Effector memory CD4-positive, alpha-beta T cell (primary cell): ENCODE measurements at places on chromosomes 1 and 21.
A peak's percentile ranks its signal among the peaks of the same experiment; 100 is the strongest.

- peaks cover 37% of the 10 kb centered on the region for H3K4me1 ChIP-seq
- H3K4me3 ChIP-seq = peak overlapping the region; percentile 14
- H3K27me3 ChIP-seq = no peaks in the 10 kb centered on the region
- H3K27ac ChIP-seq = no peak overlapping the region
- peak; percentile 20 for DNase-seq
- no peaks in the 10 kb centered on the region for H3K36me3 ChIP-seq
Measured at GRCh38 chr1:9413071-9413876, 120.6 kb downstream of the SPSB1 start.

- no peaks in the 10 kb centered on the region for H3K36me3 ChIP-seq
- H3K27me3 ChIP-seq = peaks cover 21% of the 10 kb centered on the region
Measured at GRCh38 chr21:45410151-45410864, 5.3 kb downstream of the COL18A1 start.

DNA sequence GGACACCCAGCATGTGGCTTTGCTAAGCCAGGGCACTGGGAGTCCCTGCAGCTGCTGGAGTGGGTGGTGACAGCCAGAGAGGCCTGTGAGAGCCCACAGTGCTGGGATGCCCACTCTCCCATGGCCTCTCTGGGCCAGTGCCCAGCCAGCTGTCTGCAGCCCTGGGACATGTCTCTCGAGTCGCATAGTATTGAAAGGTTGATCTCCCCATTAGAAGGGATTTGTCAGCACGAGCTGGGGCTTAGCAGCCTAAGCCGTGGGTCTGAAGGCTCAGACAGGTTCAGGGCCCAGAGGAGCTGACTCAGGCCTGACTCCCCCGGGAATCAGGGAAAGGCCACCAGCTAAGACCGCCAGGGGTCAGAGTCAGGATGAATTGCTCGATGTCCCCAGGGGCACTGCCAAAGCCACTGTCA is 53.5 kb downstream of the FOXD2 start:
- no peak overlapping the region for H3K4me3 ChIP-seq
- H3K27me3 ChIP-seq = no peaks in the 10 kb centered on the region
- H3K27ac ChIP-seq = no peak overlapping the region
- H3K36me3 ChIP-seq = no peaks in the 10 kb centered on the region
- DNase-seq = no peak
- no peaks in the 10 kb centered on the region for H3K4me1 ChIP-seq

- no peak for DNase-seq
- no peak overlapping the region for H3K27ac ChIP-seq
- H3K4me1 ChIP-seq = peaks cover 18% of the 10 kb centered on the region
- H3K4me3 ChIP-seq = peak overlapping the region; percentile 98
- H3K27me3 ChIP-seq = no peaks in the 10 kb centered on the region
Measured at GRCh38 chr1:16612332-16613172, 812 bp downstream of the NBPF1 start.

- no peak overlapping the region for H3K4me3 ChIP-seq
- no peaks in the 10 kb centered on the region for H3K27me3 ChIP-seq
- H3K36me3 ChIP-seq = no peaks in the 10 kb centered on the region
- no peak for DNase-seq
- no peaks in the 10 kb centered on the region for H3K4me1 ChIP-seq
- H3K27ac ChIP-seq = no peak overlapping the region
Measured at GRCh38 chr1:191595170-191595569, 563.1 kb upstream of the RGS18 start.

GRCh38 chr1:157868654-157869053 is 27.0 kb upstream of the CD5L start:
- DNase-seq = no peak
- no peak overlapping the region for H3K4me3 ChIP-seq
- H3K27ac ChIP-seq = no peak overlapping the region
- H3K4me1 ChIP-seq = no peaks in the 10 kb centered on the region

- no peaks in the 10 kb centered on the region for H3K27me3 ChIP-seq
- no peaks in the 10 kb centered on the region for H3K36me3 ChIP-seq
- no peak overlapping the region for H3K27ac ChIP-seq
- no peak overlapping the region for H3K4me3 ChIP-seq
Measured at GRCh38 chr1:246052603-246053002, 454.5 kb downstream of the SMYD3 start.

DNA sequence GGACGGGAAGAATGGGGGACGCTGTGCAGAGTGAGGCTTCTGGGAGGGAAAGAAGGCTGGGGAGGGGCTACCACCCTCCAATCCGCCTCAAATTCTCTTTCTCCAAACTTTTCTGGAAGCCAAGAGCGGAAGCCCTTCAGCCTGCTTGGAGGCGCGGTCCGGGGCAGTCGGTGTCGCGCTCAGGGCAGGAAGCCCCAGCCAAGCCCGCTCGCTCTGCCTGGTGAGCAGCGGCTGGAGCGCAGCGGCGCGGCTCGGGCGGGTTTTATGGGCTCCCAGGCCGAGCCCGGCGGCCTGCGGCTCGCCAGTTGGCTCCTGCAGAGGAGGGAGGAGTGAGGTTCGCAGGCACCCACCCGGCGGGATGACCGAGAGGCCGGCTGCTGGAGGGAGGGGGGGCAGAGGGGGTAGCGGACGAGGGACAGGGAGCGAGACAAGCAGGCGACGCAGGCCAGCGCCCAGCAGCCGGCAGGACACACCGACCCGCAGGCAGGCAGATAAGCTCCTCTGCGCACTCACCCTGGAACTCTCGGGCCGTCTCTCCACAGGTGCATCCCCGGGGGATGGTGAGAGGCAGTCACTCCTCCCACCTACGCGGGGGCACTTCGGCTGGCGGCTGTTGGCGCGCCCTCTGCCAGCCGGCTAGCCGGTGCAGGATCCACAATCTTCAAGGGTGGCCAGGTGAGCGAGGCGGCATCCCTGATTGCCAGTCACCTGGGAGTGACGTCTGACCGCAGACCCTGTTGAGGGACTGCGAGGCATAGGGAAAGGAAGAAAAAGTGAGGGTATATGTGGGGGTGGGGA is at the start of gene AVPR1B:
Gene AVPR1B (minus strand): TSS at position 238 of the 798 bp plus-strand sequence. CDS start 498 bp downstream, outside the sequence.
- peaks cover 4% of the 10 kb centered on the region for H3K4me1 ChIP-seq
- no peaks in the 10 kb centered on the region for H3K27me3 ChIP-seq
- peak within 1 kb of the TSS; percentile 29 for H3K4me3 ChIP-seq
- no peaks in the 10 kb centered on the region for H3K36me3 ChIP-seq
- no peak for DNase-seq
- H3K27ac ChIP-seq = no peak within 1 kb of the TSS
